ENCODE measurements at places on chromosomes 3 and 15.

DNA sequence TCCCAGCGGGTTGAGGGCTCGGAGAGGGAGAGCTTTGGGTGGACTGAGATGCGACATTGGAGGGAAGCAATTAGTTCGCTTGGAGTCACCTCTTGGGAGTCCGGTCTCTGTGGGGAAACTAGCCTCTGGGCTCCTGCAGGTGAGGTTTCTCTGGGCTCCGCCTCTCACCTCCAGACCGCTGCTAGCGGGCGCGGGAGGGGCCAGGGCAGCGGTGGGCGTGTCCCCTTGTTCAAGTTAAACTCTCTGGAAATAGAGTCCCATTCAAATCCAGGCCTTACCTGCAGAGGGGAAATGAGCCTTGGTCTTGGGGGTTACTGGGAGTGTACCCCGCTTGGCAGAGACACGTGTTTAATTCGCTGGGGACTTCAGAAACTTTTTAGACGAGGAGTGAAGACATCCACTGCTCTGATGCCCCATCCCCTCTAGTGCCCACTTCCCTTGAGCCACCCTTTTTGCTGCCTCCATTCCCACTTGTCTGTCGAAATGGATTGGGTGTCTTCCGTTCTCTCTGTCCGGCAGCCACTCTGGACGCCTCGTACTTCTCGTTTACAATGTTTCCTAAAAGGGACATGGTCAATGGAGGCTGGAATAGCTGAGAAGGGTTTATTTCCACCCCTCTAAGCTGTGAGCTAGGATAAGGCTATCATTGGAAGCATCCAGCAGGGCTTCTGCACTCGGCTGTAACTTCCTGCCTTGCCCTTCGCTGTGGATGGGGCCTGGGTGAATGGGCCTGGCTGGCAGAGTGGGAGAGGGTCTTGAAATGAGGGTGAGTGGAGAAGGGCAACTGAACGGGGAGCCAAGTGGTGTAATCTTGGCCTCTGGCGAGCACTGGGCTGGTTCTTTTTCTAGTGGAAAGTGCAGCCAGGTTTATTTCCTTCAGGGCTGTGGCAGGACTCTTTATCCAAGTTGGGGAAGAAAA is 1.1 kb downstream of the MITF start:
- DNase-seq, result peak; percentile 4

DNA sequence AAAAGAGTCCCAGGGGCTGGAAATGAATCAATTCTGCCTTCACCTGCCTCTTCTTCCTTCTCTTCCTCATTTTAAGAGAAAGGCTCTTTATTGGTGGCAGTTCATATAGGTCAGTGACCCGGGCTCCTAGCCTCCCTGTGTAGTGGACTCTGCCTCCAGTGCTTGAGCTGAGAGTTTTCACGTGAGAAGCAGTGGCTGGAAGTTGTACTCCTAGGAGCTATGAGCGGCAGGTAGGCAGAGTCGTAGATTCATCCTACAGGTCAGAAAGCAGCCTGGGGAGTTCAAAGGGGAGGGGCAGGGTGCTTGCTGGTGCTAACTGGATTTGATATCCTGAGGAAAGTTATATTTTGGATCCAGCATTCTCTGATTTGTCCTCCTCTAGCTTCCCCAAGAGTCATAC is 101.1 kb downstream of the RPLP1 start:
- no peak for DNase-seq

DNA sequence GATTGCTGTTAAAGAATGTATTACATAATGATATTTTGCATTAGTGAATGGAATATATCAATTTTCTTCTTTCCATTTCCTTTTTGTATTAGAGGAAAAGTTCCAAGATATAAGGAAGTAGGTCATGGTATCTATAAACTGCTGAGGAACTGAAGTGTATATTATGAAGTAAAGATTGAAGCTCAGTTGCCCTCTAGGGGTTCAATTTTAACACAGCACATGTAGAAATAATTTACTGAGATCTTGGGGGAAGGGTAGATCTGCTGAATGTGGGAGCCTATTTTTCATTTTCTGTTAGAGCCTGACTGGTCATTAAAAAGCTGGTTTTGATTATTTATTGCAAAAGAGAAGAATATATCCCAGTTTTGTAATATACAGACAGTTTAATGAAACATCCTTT is 45.2 kb downstream of the CMC1 start:
- DNase-seq, result peak; percentile 16

- DNase-seq, result no peak
Observed at GRCh38 chr3:17315897-17316296, 426.5 kb downstream of the TBC1D5 start.

Data from Caki2 (cell line).